ENCODE measurements at places on chromosomes 6 and 20. TPM values are rescaled to one million over a fixed set of nuclear protein-coding genes. Genes with fewer than 3 reads are reported as not detected.
A peak's percentile ranks its signal among the peaks of the same experiment; 100 is the strongest.

The PHACTR3 gene
- not detected for total RNA-seq

The SMPDL3A gene
- 2.4 TPM for total RNA-seq

GRCh38 chr6:163485388-163485851 lies 70.9 kb downstream of the QKI start:
- no peak for DNase-seq

GRCh38 chr6:89992818-89993217 lies 98.5 kb downstream of the GJA10 start:
- no peak for DNase-seq

DNA sequence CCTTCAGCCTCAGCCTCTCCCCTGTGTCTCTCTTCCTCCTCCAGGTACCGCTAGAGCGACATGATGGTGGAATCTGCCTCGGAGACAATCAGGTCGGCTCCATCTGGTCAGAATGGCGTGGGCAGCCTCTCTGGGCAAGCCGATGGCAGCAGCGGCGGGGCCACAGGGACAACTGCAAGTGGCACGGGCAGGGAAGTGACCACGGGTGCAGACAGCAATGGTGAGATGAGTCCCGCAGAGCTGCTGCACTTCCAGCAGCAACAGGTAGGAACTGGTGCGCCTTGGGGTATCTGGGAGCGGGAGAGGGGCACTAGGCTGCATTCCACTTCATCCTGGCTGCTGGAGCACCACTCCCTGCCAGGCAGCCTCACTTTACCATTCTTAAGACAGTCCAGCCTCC lies 19.5 kb downstream of the FOXP4 start:
- DNase-seq, result no peak

GRCh38 chr6:149342525-149342924 lies 25.0 kb downstream of the TAB2 start:
- no peak for DNase-seq

DNA sequence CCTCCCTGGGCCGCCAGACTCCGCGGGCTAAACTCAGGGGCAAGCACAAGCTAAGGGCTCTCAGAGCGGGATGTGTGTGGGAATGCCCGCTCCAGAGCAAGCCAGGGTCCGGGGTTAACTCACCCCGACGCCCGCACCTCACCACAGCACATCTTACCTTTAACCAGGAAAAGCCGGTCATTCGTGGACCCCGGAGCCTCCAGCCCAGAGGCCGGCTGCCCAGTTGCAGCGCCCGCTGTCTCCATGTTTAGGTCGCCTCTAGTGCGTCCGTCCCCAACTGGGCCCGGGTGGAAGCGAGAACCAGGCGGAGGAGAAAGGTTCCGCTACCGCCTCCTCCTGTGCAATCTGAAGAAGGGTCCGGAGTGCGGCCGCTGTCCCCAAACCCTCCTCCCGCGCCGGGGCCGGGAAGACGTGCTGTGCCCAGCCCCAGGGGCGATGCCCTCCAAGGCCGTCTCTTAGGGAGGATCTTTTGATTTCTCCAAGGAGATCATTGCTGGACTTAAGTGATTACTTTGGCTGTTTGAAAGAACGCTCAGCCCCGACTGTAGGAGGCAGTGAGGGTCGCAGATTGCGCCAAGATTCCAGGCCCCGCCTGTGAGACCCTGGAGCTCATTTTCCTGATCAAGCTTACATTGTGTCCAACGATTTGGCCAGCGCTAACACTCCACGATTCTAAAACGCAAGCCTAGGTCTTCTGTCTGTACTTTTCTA lies at the start of gene TMEM242:
TSS of gene TMEM242 (minus strand) at position 265 of the 711 bp plus-strand sequence. CDS start at position 245, 20 bp downstream.
- peak; percentile 84 for DNase-seq

DNA sequence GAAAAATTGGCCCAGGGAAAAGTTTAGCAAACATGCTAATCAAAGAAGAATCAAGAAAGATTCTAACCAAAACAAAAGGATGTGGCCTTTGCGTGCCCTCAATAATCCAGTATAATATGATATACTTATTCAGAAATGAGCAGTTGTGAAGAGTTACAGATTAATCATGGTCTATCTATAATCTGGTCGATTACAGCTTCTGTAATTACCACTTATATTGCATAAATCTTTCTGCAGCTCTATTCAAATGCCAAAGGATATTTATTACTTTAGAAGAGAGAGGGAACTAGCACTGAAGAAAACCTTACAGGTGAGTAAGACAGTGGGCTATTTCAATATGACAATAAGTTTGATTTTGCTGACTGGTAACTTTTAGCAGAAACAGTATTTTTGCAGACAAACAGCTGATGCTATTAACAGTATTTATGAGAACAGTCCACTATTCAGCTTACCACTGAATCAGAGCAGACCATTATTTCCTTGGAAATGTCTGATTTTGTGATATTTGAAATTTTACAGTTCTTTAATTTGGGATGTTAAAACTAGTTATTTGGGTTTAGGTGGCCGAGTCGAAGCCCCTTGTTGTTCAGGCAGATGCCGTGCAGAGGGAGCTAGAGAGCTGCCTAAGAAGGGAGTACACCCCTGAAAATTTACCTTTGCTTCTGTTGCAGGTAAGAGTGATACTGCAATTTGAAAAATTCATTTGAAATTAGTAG lies 92.2 kb downstream of the CEP57L1 start:
- DNase-seq, result no peak

GRCh38 chr6:166202321-166202733 lies 34.7 kb upstream of the TBXT start:
- no peak for DNase-seq

DNA sequence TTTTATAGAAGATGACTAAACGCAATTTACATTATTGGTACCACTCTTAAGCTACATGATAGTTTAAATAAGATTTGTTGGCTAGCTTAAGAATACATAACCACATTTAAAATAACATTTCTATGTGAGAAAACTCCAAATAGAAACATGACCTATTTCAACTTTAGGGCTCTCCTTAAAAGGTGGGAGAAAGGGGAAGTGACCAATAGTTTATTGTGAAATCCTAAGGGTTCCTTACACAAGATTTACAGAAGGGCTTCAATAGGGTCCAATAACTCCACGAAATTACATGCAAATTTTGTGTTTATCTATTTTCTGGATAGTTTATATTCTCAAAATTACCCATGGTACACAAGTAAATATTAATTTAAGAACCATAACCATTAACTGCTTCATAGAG lies 91.6 kb upstream of the DST start:
- no peak for DNase-seq

DNA sequence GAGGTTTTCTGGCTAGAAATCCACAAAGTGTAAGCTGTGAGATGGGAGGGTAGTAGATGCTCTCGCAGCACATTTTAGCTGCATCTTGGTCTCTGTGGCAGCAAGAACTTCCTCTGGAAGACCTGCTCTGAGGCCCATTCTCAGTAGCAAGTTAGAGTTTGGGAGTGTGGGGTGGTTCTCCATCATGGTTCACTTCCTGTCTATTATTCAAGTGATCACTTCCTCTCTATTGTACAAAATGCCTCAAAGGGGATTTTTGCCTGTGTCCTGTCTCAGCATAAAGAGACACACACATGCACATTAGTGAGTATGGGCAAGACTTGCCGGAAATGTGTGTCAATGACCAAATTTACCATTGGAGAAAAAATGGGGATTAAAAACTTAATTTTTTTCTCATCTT lies 42.5 kb downstream of the LYRM2 start:
- DNase-seq, result no peak

- no peak for DNase-seq
These were observed 198.2 kb downstream of the WDR27 start for GRCh38 chr6:169503422-169504152.

- no peak for DNase-seq
These were observed 11.3 kb downstream of the TGM3 start for GRCh38 chr20:2307136-2307535.

GRCh38 chr20:23061734-23062561 lies 12.5 kb upstream of the THBD start:
- peak; percentile 81 for DNase-seq
